Amniotic stem cell (primary cell): ENCODE measurements at places on chromosomes 3 and 15.

GRCh38 chr3:131630097-131630496 is 127.3 kb upstream of the MRPL3 start:
- DNase-seq = no peak

- DNase-seq = peak; percentile 87
Measured at GRCh38 chr3:21718161-21718765, 32.7 kb downstream of the ZNF385D start.

DNA sequence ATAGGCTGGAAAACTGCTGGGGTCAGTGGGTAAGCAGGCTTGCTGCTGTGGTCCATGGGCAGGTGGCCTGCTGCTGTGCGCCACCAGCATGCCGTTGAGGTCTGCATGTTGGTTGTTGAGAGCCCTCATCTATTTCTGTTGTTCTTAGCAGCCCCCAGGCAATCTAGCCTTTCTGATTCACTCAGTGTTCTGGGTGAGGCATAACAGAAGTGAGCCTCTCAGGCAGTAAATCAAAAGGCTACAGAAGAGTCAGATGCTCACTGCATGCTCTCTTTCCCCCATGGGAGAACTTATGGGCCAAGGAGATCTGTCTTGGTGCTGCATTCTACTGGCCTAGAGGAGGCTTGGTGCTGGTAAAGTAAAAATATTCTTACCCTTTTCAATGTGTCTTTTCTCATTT is 67.8 kb upstream of the ATP10A start:
- DNase-seq = no peak

GRCh38 chr3:129645286-129645685 is 38.8 kb upstream of the PLXND1 start:
- DNase-seq = no peak

GRCh38 chr15:73985101-73985873 is 6.8 kb downstream of the STOML1 start:
- DNase-seq = no peak

DNA sequence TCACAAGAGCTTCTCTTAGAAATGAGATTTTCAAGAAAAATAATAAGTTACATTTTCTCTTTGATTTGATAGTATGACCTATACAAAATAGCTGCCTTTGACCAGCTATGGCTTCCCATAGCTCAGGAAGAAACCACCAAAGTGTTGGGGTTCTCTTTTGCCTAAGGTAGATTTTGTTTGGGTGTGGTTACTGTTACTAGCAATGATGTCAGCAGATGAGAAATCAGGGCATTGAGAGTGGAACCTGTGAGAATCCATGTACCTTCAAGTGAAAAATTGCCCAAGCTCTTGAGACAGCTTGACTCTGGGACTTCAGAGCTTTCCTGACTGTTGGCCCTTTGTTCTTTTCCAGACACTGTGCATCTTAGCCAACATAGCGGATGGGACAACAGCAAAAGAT is 45.6 kb downstream of the NME9 start:
- DNase-seq = no peak

DNA sequence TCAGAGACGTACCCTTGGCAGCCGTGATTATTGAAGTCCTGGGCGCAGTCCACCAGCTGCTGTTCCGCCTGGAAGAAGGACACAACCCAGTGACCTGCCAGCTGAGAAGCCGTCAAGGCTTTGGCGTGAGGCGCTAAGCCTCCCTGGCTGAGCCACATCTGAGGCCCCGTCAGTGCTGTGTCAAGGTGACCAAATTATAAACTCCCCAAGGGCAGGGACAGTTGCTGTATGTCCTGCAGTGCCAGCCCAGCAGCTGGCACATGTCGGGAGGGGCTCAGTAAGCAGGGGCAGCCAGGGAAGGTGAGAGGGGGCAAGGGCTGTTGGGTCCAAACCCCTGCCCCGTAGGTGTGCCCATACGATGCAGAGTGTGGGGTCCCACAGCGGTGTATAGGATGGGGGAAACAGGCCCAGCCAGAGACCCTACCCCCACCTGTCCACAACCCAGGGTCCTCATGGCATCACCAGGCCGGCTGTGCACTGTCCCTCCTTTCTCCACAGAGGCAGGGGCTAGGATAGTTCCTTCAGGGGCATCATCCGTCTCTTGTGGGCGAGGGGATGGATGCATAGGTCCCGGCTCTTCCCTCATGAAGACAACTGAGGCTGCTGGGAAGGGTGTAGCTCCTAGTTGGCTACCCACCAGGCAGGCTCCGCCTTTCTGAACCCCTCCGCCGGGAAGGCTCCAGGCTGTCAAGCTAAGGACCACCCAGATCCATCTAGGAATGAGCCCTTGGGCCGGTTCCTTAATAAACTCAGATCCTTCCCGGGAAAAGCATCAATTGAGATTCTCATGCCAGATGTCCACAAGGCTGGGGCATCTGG is 13.2 kb downstream of the CTSH start:
- DNase-seq = no peak

- no peak for DNase-seq
Measured at GRCh38 chr15:59596640-59597039, 14.9 kb upstream of the GCNT3 start.

DNA sequence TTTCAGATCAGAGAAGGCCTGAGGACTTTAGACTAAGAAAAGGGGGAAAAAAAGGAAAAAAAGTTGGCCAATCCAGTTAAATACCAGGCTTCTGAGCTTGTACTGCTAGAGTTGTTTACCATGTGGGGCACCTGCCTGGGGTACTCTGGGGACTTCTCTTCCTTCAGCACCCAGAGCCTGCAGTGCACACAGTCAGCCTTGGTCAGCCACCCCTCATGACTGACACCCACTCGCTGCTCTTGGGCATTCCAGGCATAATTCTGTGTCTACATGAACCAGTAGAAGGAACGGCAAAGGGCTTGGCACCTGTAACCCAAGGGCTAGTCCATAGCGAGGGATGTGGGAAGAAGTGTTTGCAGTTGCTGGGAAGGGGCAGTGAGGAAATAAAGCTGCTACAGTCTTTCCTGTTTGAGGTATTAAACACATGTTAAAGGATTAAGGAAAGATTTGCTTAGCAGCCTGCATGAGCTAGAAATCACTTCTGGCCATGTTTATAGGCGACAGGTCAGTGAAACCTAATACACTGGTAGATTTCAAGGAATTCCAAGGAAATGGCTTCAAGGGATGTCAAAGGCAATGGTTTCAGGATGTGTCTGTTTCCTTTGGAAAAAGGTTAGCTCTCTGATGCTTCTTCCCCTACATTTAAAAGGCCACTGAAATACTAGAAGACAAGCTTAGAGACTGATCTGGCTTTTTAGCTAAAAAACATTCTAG is 232.5 kb downstream of the CHST2 start:
- DNase-seq = no peak

DNA sequence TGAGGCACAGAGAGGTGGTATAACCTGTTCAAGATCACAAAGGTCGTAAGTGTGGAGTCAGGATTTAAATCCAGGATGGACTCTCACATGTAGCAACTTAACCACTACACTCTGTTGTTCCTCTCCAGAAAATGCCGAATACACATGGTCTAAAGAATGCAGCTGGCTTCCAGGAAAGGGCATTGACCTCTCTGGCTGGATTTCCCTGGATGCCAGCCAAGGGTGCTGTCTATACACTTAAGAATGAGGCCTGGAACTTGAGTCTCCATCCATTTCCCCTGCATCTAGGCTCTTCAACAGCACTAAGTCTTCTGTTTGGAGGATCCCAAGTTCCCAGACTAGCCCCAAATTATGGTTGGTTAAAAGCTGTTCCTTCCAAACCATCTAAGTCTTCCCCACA is 60.5 kb downstream of the CERS3 start:
- DNase-seq = no peak

- DNase-seq = no peak
Measured at GRCh38 chr15:63381301-63382204, at the start of gene CA12. TSS of gene CA12 (minus strand) at chr15:63381846. CDS start at chr15:63381720, 126 bp downstream.

- DNase-seq = no peak
Measured at GRCh38 chr15:84781495-84781894, 33.1 kb downstream of the ZNF592 start.

GRCh38 chr3:9861626-9862130 is 17.9 kb upstream of the RPUSD3 start:
- no peak for DNase-seq

DNA sequence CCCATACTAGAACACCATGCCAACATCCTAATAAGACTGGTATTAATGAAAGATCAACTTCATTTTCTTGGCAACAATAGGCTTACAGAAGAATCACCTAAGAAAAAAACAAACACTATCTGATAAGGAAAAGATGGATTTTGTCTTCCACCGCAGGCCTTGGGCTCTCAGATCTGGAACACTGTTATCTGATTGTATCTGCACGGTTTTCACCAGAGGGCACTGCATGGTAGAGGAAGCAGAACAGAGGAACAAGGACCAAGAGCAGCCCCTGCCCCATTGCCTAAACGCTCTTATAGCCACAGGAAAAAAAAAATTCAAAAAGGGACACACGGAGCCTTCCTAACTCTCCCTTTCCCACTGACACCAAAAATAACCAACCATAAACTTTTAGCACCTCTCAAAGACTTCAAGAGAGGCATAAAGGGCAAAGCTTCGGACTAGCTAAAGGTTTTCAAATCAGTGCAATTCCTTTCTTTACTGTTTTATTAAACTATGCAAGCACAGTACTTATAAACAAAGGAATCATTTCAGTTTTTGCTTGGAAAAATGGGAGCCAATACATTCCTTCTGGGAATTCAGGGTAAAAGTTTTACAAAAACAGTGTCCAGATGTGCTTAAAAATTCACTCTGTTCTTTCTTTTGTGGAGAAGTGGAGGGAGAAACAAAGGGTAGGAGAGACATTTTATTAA is 23.3 kb downstream of the IL17RD start:
- no peak for DNase-seq

DNA sequence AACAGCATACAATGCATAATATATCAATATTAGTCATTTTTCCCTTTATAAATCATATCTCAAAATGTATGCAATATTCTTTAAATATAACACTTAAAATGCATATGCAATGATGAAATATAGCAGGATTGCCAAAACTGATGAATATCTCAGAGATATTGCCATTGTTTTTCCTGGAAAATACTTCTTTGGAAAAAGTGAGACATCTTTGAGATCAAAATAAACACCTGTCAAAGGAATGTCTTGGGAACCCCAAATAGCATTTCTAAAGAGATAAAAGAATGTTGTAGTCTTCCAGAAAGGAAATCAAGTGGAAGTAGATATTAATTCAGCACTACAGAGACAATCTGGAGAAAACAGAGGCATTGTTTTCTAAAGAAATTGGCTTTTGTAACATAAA is 457.8 kb upstream of the UBE2E2 start:
- DNase-seq = no peak

- no peak for DNase-seq
Measured at GRCh38 chr3:37287776-37288175, 113.4 kb upstream of the LRRFIP2 start.

GRCh38 chr15:41952013-41952563 is 20.3 kb downstream of the EHD4 start:
- no peak for DNase-seq

DNA sequence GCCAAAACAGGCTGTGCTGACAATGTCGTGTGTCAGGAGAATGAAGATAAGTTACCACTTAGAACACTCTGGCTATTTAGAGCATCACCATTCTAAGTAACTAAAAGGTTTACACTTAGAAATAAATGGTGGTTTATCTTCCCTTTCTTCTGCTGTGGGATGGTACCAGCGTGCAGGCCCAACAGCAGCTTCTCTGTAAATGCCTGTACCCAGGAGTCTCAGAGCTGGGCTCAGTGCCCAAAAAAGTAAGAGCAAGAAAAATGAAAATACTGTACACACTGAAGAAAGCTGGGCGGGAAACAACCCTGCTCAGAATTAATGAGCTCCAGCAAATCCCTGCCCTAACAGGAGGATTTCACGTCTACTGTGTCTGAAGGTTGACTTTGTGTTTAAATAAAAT is 206.5 kb downstream of the MFSD1 start:
- no peak for DNase-seq

- no peak for DNase-seq
Measured at GRCh38 chr15:86316726-86317383, 237.2 kb downstream of the AGBL1 start.

- no peak for DNase-seq
Measured at GRCh38 chr3:57985176-57985983, 22.8 kb upstream of the FLNB start.

DNA sequence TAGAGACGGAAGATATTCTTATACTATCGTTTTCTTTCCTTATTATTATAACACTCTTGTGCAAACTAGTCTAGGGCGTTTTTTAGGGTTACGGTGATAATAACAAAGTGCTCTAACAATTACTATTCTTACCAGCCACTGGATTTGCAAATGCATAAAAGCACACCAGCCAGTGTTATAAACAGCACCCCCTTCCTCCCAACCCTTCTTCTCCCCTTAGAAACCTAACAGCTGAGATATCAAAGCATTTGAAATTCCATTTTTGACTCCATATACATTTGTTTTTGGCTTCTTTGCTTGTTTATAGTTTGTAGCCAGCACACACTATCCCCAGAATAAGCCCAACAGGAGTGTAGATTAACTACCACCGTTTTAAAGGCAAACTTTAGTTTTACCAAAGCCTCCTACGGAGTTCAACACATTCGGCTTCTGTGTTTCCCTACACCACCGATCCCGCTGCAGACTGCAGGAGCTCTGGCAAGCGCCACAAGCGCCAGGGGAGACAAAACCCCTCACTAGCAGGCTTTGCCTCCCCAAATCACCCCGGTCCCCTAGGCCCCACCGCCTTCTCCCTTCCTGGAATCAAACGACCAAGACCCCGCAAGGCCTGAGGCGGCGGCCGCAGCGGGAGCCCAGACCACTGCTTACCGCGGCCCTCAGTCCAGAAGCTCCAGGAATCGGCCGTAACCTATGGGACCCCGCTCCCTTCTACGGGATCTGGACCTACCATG is 461 bp downstream of the COPB2 start:
- no peak for DNase-seq
